SW480 (cell line): ENCODE measurements at places on chromosomes 16 and 17.
A peak's percentile ranks its signal among the peaks of the same experiment; 100 is the strongest.

DNA sequence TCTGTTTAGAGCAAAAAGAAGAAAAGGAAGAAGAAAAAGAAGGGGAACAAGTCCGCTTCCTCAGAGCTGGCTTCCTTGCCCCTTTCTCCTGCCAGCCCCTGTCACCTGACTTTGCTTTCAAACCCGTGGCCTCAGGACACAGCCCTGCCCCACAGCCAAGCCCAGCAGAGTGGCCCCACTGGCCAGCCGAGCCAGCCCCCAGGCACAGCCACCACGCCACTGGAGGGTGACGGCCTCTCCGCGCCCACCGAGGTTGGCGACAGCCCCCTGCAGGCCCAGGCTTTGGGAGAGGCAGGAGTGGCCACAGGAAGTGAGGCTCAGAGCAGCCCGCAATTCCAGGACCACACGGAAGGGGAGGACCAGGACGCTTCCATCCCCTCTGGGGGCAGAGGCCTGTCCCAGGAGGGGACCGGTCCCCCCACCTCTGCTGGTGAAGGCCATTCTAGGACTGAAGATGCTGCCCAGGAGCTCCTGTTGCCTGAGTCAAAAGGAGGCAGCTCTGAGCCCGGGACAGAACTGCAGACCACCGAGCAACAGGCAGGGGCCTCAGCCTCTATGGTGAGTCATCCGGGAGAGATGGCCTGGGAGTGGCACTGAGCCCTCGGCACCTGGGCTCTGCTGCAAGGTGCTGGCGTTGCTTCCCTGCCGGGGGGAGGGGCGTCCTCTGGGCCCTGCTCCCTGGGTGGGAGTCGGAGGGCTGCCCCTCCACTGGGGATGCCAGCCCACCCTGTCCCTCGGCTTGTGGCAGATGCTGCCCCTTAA is 27.3 kb downstream of the RNF213 start:
- DNase-seq = peak; percentile 44

DNA sequence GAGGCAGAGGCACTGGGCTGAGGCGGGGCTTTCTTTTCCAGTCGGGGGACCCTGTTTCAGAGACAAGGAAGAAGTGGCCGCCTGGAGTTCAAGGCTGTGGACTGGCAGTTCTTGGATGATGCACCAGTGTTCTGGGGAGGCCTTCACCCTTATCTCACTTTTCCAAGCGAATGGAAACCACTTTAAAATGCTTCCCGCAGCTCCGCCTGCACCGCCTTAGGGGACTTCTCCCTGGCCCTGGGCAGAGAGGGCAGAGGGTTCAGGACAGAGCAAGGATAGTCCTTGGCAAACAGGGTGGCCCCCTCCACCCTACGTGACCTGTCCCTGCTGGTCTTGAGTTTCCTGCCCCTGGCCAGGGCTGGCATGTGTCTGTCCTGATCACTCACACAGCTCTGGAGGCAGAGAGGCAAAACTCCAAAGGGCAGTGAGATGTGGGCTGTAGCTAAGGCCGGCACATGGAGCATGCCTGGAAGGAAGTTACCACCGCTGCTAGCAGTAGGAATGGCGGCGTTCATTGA is 20.6 kb downstream of the RTN4RL1 start:
- no peak for DNase-seq

- no peak for DNase-seq
Observed at GRCh38 chr17:52524096-52524637, 365.7 kb upstream of the CA10 start.

- no peak for DNase-seq
Observed at GRCh38 chr17:7732981-7733539, 15.5 kb downstream of the DNAH2 start.

DNA sequence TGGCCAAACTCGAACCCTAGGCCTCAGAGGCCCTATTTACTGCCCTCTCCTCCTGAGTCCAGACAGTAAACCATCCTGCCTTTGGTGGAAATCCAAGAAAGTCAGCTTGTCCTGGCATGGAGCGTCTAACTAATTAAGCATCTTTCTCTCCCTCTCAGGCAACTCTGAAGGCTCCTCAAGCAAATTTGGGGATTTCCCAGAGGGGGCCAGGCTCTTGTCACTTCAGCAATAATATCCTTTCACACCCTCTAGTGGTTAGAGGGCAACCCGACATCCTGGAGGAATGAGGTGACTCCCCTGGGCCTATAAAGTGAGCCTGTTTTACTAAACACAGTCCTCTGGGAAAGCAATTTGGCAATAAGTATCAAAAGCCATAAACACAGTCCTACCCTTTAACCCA is 60.4 kb downstream of the NOG start:
- DNase-seq = peak; percentile 59
